ENCODE measurements at places on chromosomes 13 and 19. TPM values are rescaled to one million over a fixed set of nuclear protein-coding genes. Genes with fewer than 3 reads are reported as not detected.

Gene WDR62
- total RNA-seq = 22.4 TPM

Gene FBXO27
- 7.9 TPM for total RNA-seq

Gene LSM7
- 317 TPM for total RNA-seq

Gene CABP5
- not detected for total RNA-seq

- DNase-seq = no peak
Observed at GRCh38 chr13:45413826-45414307, 4.3 kb downstream of the SLC25A30 start.

GRCh38 chr13:50780201-50781015, 63.1 kb downstream of the DLEU7 start:
- no peak for DNase-seq

- DNase-seq = no peak
Observed at GRCh38 chr13:75724752-75725517, 88.8 kb downstream of the LMO7 start.

GRCh38 chr13:111638233-111638632, 317.8 kb downstream of the TEX29 start:
- no peak for DNase-seq

GRCh38 chr13:20451397-20451796, 74.3 kb downstream of the CRYL1 start:
- DNase-seq = no peak

DNA sequence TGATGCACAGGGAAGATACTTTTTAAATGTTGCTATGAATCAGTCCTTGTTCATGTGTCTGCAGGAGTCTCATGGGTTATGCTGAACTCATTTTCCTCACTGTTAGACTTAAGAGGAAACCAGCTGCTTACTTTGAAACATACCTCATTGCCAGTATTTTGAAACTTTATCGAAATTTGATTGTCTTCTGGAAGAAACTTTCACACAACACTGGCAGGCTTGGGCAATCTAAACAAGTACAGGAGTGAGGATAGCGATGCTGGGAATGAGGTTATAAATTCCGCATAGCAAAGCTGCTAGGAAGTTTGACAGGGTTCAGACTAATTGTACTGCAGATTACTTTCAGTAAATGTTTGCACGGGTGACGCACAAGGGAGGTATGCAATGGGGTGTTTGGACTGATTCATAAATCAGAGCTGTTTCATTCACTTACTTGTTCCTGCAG, 245.7 kb downstream of the DNAJC15 start:
- DNase-seq = no peak

GRCh38 chr19:35712567-35713505, 5.0 kb upstream of the KMT2B start:
- no peak for DNase-seq

GRCh38 chr19:41415154-41415571, 12.0 kb downstream of the B3GNT8 start:
- DNase-seq = no peak

DNA sequence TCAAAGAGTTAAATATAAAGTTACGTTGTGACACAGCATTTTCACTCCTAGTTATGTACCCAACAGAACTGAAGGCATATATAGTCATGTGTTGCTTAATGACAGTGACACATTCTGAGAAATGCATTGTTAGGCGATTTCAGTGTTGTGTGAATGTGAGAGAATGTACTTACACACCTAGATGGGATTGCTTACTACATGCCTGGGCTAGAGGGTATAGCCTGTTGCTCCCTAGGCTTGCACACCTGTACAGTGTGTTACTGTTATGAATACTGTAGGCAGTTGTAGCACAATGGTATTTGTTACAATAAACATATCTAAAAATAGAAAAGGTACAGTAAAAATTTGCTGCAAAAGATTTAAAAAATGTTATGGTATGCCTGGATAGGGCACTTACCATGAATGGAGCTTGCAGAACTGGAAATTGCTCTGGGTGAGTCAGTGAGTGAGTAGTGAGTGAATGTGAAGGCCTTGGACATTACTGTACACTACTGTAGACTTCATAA, 89.2 kb downstream of the DHRS12 start:
- no peak for DNase-seq

DNA sequence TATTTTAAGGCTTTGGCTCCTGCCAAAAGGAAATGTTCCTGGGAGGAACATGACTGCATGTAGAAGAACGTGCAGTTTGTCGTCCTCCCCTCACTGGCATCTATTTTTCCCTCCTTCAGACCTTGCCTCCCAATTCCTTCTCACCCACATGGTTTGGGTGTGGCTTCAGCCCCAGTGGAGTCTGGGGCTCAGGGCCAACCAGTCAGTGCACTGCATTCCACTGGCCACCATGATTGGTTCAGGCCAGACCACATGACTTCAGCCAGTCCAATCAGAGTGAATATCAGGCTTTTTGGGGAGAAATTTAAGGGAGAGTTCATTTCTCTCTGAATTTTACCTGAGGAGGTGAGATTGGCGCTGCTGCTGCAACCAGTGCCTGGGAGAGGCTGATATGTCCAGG, 171.6 kb downstream of the ZIC5 start:
- no peak for DNase-seq

GRCh38 chr13:59771272-59771671, 392.5 kb downstream of the DIAPH3 start:
- peak; percentile 20 for DNase-seq

GRCh38 chr19:28283592-28283991, 929.4 kb downstream of the UQCRFS1 start:
- no peak for DNase-seq

Data from neural progenitor cell (in vitro differentiated cells).